ENCODE measurements at places on chromosomes 16 and 17.
A peak's percentile ranks its signal among the peaks of the same experiment; 100 is the strongest.

GRCh38 chr16:74666010-74666421 is 661 bp downstream of the RFWD3 start:
- no peak for DNase-seq

DNA sequence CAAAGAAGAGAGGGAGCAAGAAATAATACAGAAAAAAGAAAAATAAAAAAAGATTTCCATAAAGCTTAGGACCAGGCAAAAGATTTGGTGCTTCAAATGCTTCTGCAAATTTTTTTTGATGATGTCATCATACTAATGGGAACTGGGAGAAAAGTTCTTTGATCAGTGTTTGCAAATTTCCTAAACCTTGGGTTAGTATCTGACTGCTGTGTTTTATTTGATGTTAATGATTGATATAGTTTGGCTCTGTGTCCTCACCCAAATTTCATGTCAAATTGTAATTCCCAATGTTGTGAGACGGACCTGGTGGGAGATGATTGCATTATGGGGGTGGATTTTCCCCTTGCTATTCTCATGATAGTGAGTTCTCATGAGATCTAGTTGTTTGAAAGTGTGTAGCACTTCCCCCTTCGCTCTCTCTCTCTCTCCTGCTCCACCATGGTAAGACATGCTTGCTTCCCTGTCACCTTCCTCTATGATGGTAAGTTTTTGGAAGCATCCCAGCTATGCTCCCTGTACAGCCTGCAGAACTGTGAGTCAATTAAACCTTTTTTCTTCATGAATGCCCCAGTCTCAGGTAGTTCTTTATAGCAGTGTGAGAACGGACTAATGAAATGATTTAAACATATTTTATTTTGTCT is 72.6 kb downstream of the TMEM100 start:
- DNase-seq: no peak

DNA sequence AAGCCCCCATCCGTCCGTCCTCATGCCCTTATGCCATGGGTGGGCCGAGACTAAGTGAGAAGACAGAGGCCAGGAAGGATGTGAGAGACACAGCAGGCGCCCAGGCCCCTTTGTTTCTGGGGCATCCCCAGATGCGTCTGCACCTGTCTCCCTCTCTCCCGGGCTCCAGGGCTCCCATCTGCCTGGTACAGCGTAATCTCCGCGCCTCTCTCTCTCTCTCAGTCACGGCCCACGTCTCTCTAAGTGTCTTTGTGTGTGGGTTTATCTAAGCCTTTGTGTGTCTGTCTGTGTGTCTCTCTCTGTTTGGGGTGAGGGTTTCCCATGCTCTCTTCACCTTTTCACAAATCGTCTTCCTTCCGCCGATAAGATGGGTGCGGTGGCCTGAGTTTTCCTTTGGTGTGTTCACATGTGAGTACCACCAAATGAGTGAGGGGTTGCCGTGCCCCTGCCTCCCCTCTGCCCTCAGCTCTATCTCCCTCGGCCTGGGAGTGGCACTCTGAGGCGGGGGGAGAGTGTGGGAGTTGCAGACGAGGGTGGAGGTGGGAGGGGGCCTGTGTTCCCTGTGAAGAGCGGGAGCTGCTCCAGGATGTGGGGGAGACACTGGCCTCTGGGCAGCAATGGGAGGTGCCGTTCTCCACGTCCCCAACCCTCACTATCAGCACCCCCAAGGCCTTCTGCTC is 25.8 kb upstream of the ABCC3 start:
- no peak for DNase-seq

GRCh38 chr16:21973945-21974344 is 20.8 kb downstream of the UQCRC2 start:
- no peak for DNase-seq

DNA sequence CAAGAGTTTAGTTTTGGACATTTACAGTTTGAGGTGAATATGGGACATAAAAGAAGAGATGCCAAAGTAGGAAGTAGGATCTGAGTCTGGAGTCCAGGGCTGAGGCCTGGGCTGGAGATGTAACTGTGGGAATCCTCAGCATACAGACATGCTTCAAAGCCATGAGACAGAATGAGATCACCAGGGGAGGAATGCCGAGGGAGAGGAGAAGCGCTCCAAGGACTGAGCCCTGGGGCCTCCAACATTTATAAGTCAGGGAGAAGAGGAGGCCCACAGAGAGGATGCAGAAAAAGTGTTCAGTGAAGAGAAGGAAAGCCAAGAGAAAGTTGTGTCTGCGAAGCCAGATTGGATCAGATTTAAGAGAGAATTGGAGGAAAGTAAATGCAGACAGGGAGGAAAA is 277.5 kb upstream of the MYOCD start:
- DNase-seq: peak; percentile 42

GRCh38 chr17:10616502-10617119 is 40.5 kb downstream of the MYH3 start:
- DNase-seq: peak; percentile 84

GRCh38 chr17:78117027-78117981 is 11.3 kb downstream of the TMC6 start:
- DNase-seq: no peak

DNA sequence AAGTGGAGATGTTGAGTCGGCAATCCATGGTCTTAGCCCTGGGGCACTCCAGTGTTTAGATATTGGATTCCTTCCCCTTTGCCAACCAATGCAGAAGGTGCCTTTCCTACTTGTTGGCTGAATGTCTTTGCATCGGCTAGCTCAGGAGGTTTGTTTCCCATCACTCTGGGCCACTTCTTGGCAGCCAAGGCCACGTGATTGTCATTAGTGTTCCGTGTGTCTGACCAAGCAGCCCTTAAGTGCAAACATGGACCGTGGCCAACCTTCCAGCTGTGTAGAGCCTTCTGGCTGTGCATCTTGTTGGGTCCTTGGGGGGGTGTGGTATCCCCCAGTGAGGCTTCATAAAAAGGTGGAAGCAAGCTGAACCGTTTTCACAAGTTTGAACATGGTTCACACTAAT is 66.0 kb downstream of the GNAO1 start:
- no peak for DNase-seq

- no peak for DNase-seq
These were observed 7.3 kb upstream of the SSTR2 start for GRCh38 chr17:73157521-73157890.

DNA sequence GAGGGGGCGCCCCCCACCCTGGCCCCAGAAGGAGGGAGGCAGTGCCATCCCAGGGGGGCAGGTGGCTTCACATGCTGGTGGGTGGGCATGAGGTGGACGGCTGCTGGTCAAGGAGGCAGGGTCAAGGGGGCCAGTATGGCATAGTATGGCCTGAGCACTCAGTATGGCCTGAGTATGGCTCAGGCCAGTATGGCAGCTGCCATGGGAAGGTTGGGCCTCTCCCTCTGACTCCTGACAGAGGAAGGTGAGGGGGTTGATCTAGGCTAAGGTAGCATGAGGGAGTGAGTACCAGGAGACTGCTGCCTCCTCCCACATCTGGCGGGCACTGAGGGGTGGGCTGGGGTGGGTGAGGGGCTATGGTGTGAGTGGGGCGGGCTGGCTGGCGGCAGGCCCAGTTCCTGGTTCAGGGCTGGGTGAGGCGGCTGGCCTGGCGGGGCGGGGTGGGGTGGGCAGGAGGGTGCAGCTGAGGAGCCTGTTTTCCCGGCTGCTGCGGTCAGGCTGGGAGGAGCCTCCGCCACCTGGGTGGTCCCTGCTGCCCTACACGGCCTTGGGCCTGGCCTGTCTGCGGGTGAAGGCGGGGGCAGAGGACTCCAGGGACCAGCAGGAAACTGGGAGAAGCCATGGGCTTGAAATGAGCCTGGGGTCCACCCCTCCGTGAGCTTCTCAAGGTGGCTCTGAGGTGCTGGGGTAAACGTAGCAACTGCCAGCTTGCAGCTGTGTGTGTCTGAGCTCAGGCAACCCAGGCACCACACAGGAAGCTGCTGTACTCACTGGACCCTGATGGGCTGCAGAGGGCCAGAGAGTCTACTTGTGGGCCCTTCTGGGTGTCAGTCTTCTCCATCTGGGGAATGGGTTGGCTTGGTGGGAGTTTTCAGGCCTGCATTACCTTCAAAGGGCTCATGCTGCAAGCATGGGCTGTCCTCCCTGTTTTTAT is 57.0 kb downstream of the RAI1 start:
- no peak for DNase-seq

DNA sequence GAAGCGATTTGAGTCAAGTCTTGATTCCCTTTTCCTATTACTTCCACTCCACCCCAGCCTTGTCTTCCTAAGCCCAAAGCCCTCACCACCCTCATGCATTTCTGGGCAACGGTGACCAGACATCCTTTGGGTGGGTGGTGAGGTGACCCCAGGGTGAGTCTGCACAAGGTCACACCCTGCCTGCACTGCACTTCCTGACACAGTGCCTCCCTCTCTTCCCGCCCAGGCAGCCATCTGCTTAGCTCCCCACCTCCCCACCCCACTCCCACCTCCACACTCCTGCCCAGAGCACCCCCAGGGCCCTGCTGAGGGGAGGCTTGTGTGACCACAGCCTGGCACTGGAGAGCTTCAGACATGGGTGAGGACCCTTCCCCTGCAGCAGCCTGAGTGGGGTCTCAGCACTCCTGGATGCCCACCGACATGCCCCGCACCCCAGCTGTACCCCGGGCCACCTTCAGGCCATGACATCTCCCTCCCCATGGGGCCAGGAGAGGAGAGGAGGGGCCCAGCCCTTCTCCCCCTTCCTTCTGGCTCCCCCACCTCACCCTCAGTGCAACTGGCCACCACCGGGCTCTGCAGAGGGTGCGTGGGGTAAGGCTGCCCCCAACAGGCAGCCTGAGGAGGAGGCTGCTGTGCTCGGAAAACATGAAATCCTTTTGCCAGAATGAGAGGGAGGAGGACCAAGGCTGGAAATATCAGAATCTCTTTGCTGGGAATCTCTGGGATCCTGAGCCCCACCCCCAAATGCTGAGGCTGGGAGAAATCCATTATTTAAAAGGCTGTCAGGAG is 68.6 kb downstream of the CCT6B start:
- DNase-seq: peak; percentile 13

DNA sequence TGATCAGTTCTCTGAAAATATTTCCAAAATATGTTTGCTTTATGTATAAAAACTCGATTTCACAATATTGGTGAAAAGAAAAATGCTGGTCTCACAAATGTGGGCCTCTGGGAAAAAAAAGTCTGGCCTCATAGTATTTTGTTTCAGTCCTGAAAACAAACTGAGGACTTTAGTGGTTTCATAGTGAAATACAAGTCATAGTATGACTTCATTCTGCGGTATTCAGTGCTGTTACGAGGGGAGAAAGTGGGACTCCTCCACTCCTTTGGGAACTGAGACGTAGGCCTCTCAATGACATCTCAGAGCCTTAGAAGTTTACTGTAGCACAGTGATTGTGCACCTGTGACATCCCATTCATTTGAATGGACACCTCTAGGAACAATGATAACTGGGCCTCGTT is 56.0 kb downstream of the CYB561 start:
- no peak for DNase-seq

GRCh38 chr17:16148596-16148995 is 66.7 kb downstream of the NCOR1 start:
- no peak for DNase-seq

DNA sequence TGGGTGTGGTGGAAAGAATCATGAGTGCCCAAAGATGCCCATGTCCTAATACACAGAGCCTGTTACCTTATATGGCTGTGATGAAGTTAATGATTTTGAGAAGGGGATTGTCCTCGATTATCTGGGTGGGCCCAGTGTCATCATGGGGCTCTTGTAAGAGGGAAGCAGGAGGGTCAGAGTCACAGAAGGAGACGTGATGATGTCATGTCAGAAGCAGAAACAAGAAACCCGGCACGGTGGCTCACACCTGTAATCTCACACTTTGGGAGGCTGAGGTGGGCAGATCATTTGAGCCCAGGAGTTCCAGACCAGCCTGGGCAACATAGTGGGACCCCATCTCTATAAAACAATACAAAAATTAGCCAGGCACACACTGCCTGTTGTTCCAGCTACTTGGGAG is 55.2 kb upstream of the MGAT5B start:
- DNase-seq: no peak

DNA sequence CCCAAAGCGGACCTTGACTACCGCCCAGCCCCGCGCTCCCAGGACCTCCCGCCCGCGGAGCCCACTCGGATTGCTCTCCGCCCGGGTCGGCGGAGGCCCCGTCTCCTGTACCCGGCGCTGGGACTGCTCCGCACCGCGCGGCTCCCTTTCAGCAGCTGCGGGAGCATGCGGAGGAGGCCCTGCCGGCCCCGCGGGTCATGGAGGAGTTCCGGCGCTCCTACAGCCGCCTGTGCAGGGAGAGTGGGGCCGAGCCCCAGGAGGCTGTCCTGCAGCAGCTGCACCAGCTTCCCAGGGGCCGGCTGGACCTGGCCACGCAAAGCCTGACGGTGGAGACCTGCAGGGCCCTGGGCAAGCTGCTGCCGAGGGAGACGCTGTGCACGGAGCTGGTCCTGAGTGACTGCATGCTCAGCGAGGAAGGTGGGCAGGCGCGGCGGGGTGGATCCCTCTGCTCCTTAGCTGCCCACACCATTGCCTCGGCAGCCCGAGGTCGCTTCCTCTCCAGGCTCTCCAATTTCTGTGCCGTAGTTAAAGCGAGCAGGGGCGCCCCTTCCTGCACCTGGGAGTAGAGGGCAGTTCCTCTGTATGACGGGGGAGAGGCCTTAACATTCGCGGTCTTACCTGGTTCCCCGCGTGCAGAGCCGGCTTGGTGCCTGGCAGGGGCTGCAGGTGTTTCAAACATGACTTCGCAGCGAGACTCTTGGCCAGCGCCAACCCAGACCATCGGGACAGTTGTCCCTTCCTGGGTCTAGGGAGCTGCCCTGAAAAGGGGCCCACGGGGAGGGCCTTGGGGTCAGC is 539 bp downstream of the LRRC45 start:
- DNase-seq: no peak

- DNase-seq: no peak
These were observed at the start of gene DPEP1 for GRCh38 chr16:89613231-89613953. Gene DPEP1, plus strand, starts transcription at chr16:89613642. Its CDS starts 16,769 bp downstream, at chr16:89630411.

DNA sequence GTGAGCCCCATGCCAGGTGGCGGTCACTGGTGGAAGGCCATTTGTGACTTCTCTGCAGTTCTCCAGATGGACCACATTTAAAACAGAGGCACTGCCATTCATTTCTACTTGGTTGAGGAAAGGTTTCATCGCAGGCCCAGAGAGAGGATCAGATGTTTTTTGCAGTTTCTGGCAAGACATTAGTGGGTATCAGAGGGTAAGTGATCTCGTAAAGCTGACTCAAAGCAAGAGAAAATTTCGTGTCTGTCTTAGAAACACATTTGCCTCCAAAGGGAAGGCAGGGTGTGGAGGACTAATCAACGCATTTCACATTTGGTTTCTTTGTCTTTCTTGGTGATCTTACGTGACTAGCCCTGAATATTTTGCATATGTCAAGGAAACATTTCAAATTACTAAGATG is 81.8 kb downstream of the PRKCB start:
- DNase-seq: no peak

- DNase-seq: no peak
These were observed 6.8 kb downstream of the TBKBP1 start for GRCh38 chr17:47700471-47701449.

- DNase-seq: no peak
These were observed 23.5 kb upstream of the PHOSPHO1 start for GRCh38 chr17:49254066-49254465.

GRCh38 chr16:52367821-52368220 is 179.1 kb downstream of the TOX3 start:
- DNase-seq: no peak

GRCh38 chr17:66955821-66956220 is 8.7 kb upstream of the CACNG4 start:
- DNase-seq: no peak
